ENCODE measurements at places on chromosomes 13 and 19.

DNA sequence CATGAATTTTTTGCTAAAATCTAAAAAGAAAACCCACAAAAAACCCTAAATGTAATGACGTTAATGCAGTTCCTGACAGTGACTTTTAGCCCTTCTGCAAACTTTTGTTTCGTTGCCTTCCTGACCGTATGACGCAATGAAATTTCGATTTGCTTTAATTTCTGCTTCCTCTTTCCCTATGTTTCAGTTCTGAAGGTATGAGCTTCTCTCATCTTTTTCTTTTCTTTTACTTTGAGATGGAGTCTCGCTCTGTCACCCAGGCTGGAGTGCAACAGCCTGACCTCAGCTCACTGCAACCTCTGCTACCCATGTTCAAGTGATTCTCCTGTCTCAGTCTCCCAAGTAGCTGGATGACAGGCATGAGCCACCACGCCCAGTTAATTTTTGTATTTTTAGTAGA, 6.1 kb upstream of the LILRA5 start:
- DNase-seq, result no peak

GRCh38 chr13:33462109-33462508, 176.6 kb upstream of the STARD13 start:
- no peak for DNase-seq

- no peak for DNase-seq
Measured at GRCh38 chr19:53960886-53961285, 1.9 kb upstream of the CACNG8 start.

DNA sequence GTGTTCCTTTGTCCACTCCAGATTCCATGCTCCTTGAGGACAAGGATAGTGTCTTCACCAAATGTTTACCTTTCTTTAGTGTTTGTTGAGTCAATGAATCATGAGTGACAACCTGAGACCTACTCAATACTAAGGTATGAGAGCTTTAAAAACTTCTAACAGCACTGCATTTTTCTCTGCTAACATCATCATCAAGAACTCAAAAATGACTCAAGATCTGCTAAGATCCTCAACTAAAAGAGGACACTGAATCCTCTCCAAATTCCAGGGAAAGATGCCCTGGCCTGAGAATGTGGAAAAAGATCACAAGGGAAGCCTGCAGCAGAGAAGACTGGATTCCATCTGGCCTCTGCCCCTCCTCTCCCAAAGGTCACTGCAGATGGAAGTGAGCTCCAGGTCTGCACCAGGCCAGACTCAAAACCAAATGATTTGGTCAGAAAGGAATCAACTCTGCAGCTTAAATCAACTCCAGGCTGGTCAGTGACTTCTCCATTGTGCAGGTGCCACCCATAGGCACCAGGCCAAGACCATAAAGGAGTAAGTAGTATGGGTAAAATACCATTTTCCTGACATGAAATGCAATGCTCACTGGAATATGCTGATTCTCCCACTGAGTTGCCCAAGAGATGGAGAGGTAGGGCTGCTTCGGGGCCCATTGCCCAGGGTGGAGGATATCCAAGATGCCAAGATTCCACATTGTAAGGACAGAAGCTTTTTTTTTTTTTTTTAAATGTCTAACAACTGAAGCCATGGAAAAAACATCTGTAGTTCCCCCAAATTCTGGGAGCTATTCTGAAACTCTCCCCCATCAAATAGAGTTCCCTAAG, 89.5 kb upstream of the DOCK9 start:
- DNase-seq, result peak; percentile 89

- peak; percentile 40 for DNase-seq
Measured at GRCh38 chr13:108227651-108228272, 9.6 kb downstream of the ABHD13 start.

Data from AG10803 (cell line).